ENCODE measurements at places on chromosomes 4 and X.

DNA sequence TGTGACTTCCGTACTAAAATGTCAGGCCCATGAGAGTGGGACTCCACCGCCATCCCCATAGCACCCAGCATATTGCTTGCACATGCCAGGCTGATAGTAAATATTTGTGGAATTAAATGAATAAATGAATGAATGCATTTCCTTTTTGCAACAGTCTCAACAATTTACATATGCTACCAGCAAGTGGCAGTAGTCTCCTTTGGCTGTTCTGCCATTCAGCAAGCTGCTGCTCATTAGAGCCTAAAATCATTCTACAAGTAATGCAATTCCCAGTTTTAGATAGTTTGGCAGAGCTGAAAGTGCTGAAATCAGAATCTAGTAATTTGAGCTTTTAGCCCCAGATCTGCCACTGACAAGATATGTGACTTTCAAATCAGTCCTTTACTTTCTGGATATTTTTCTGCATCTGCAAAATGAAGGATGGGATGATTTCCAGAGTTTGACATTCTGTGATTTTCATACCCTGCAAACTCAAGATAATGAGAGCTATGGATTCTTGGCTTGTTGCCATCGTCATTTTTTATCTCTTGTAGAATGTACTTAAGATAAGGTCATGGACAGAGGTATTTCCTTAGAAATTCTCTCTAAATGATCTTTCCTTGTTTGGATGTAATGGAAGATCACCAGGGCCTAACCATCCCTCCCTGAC is 35.7 kb upstream of the INTS6L start:
- no peak for DNase-seq

- DNase-seq: no peak
Observed at GRCh38 chrX:78650906-78651437, 8.2 kb downstream of the RTL3 start.

- DNase-seq: no peak
Observed at GRCh38 chrX:11197671-11198070, 86.5 kb downstream of the HCCS start.

DNA sequence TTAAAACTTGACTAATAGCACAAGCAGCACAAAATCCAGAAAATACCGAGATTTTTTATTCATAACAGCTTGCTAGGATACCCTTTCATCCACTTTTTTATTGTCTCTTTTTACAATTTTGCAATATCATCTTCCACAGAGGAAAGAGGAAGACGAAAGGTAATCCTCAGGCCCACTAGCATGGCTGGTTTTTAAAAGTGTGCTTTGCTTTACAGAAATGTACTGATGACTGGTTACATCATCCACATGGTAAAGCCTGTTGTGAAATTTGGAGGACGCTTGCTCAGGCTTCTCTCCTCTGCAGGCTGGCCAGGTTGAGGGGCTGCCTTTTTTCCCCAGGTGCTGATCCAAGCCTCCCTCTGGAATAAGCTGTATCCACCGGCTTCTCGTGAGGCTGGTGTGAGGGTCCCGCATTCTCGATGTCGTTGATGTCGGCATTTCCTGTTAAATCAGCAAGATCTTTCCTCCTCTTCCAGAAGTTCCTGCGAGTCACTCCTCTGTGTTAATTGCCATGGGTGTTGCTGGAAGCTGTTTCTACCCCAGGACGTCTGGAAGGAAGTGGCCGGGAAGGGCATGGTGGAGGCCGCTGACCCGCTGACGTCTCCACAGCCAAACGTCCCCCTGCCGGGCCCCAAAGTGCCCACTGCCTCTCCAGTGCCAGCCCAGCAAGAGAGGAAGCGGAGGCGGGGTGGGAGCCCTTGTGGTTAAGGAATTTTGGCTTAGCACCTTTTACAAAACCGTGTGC is 5.8 kb upstream of the DGKQ start:
- no peak for DNase-seq

- DNase-seq: no peak
Observed at GRCh38 chr4:98290511-98290910, 29.3 kb downstream of the RAP1GDS1 start.

- no peak for DNase-seq
Observed at GRCh38 chrX:24886916-24887315, 128.8 kb downstream of the ARX start.

DNA sequence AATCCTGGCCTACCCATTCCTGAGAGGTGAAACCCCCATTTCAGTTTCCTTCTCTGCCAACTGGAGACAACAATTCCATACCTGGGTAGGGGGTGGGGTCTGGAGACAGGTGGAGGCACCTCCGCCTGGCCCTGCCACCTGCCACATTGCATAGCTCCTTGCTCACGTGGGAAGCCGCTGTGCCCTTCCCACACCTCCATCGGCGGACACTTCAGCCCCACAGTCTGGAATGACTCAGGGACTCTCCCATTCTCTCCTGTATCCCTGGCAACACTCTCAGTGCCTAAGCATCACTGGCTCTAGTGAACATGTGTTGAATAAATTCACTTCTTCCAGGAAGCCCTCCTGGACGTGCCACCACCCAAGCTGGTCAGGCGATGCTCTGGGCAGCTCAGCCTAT is 21.7 kb downstream of the PPP2R2C start:
- no peak for DNase-seq

- no peak for DNase-seq
Observed at GRCh38 chr4:11777447-11777846, 348.8 kb upstream of the HS3ST1 start.

DNA sequence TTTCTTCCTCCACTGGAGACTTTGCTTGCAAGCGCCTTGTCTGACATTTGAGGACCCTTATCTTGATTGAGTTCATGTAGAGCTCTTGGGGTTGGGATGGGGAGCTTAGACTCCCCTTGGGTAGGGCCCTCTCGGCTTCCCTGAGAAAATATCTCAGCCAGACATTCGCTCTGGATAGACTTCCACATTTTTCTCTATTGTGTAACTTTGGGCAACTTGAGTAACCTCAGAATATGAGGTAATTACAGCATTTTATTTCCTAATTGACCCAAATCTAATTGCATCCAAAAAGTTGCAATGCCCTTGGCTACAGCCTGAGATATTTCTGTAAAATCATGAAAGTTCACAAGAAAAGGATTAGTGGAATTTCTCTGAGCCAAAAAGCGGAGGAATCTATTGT is 102.8 kb upstream of the MXRA5 start:
- no peak for DNase-seq

DNA sequence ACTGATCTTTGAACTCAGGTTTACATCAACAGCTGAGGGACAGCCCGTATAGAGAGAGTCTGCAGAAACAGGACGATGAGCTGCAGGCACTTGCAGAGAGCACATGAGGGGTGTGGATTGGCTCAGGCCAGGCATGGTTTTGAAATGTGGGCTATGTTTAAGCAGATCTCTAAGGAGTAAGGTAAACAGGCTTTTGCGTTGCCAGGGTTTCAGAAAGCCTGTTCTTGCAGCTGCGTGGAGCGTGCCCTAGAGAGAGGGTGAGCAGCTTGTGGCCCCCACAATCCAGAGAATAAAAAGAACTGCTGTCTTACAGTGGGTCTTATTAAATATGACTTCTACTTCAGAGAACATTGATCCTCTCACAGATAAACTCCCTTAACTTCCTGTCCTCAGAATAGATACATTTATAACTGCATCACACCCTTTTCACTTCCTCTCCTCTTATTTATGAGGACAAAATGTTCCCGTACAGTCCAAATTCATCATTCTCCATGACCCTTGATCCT is 64.1 kb downstream of the TMA16 start:
- DNase-seq: no peak

GRCh38 chr4:162952232-162952631 is 214.5 kb downstream of the NAF1 start:
- DNase-seq: no peak

DNA sequence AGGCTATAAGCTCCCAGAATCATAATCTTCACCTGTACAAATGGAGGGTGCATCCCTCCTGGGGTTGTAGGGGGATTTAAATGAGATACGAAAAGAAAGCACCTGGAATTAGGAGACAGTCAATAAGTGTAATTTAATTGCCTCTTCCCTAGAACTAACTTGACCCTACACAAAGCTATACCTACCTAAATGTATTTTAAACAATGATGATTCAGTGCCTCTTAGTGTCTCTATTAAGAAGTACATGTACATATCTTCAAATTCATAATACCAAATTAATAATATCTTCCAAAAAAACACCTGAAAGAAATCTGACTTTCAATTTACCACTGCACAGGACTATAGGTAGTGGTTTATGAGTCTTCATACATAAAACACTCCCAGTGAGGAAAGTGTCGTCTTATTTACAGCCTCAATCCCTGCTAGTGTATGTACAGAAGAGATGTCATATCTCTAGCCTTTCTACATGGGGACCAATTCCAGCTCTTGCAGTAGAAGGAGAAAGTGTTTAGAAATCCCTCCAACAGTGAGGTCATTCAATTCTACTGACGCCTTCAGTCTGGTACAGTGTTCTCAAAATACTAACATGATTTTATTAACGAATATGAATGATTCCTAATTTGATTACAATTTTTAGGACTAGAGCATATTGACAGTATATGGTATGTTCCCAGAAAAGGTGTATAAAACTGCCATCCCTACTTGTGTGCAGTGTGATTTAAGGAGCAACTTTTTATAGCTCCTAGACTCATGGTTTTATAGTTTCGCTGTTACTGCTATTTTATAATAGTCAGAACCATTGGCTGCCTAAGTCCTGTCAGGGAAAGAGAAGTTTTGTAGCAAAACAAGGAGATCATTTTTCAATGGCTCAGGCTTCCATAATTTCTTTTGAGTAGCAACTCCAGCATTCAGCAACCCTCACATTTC is 282.7 kb downstream of the UNC5C start:
- no peak for DNase-seq

DNA sequence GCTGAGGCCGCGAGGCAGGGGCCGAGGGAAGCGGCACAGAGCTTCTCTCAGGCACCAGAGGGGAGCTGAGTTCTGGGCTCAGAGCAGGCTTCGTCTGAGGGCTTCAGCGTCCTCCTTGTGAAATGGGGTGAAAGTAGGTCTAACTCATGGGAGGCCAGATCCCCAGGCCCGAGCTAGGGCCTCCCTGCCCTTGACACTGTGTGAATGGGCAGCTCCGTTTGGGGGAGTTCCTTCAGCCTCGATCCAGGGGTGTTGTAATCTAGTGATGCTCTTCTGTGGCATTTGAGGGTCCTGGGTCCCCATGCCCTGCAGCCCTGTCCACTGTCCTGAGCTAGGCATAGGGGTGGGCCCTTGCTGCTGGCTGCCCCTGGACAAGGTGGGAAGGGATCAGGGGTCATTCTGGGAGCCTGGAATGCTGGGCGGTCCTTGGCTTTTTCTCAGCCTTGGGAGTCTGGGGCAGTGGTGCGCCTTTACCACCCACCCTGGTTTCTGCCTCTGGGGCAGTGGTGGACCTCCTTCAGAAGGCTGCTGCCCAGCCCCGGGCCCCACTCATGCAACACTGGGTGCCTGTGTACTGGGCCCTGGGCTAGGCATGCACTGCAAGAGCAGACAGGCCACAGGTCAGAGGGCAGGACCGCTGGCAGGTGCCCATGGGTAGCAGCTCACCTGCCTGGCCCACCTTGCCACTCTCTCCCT is 4.1 kb downstream of the SH3BP2 start:
- peak; percentile 60 for DNase-seq

DNA sequence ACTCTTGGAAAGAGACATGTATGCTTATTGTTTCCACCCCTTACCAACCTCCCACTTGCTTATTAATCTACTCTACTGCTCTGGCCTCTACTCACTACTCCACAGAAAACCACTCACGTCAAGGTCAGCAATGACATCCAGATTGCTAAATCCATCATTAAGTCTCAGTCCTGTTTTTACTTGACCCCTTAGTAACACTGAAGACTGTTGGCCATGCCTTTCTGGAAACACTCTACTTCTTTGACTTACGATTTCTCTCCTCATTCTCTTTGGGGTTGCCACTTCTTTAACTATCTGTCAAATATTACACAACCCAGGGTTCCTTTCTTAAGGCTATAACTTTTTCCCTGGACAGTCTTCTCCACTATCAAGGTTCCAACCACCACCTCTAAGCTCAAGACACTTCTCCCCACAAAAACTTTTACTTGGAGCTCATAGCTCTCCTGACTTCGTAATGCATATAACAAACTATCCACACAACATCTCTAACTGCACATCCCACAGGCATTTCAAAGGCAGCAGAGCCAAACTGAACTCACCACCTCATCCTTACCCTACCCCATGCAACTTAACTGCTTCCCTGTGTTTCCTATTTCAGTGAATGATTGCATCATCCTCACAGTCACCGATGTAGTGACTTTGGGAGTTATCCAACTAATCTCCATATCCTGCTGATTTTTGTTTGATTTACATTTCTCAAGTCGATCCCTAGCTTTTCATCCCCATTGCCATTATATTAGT is 15.8 kb upstream of the MAGEA4 start:
- no peak for DNase-seq

GRCh38 chrX:83469551-83469950 is 38.5 kb upstream of the POU3F4 start:
- no peak for DNase-seq

GRCh38 chr4:134537701-134538100 is 336.1 kb upstream of the PABPC4L start:
- DNase-seq: no peak

DNA sequence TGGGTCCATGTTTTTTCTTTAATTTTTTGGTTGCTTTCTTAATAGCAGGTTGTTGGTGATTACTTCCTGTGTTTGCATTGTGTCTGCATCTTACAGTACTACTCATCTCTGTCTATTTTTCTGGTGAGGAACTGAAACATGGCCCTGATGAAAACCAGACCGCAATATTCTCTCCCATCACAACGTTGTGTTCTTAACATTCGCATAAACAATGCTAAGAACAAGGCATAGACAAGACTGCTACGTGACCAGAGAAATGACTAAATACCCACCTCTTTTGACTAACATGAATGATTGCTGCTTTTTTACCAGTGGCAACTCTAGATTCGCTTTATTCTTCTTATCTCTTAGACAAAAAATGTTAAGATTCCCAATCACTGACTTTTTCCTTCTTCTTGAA is 179.1 kb downstream of the GC start:
- no peak for DNase-seq

DNA sequence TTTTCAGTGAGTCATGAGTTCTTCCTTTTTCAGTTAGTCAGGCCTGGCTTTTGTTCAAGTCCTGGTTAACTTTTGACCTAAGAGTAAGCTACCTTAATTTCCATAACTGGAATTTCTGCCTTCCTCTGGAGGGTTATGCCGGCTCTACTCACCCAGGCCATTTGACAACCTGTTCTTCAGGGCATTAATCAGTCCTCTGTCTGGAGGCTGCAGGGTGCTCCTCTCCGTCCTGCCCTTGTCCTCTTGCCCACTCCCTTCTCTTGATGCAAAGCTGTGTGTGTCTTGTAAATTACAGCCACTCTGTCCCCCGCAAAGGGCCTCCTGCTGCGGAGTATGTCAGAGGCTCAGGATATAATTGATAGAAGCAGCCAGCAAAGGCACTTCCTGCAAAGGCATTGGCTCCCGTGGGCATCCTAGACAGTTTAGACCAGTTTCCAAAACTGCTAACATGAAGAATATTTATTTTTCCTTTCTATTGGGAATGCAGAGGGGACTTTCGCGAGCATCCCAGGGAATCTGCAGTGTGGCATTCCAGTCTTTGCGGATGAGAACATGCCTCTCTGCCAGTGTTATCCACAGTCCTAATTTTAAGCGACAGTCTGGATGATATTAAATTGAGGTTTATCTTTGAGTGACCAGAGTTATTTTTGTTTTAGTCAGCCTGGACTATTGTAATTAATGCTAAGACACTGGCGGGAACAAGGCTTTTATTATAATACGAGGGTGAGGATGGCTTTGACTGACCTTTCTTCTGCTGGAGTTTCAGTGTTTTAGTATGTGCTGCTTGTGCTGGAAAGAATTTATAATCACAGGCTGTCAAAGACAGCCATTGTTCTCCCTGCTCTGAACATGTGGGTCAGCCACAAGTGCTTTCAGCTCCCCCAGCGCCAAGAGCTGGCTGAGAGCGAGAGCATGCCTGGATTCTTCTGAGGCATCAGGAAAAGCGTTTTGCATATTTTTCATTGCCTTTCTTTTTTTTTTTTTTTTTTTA is 74.2 kb downstream of the LIMCH1 start:
- no peak for DNase-seq

GRCh38 chrX:31545726-31546125 is 473.9 kb upstream of the FTHL17 start:
- DNase-seq: no peak

Data from ascending aorta (tissue), 2 donors.